ENCODE measurements at places on chromosomes 2 and 18.

- DNase-seq, result no peak
Observed at GRCh38 chr2:127072396-127072795, 34.6 kb downstream of the BIN1 start.

- DNase-seq, result no peak
Observed at GRCh38 chr18:53935399-53935798, 289.1 kb downstream of the MBD2 start.

DNA sequence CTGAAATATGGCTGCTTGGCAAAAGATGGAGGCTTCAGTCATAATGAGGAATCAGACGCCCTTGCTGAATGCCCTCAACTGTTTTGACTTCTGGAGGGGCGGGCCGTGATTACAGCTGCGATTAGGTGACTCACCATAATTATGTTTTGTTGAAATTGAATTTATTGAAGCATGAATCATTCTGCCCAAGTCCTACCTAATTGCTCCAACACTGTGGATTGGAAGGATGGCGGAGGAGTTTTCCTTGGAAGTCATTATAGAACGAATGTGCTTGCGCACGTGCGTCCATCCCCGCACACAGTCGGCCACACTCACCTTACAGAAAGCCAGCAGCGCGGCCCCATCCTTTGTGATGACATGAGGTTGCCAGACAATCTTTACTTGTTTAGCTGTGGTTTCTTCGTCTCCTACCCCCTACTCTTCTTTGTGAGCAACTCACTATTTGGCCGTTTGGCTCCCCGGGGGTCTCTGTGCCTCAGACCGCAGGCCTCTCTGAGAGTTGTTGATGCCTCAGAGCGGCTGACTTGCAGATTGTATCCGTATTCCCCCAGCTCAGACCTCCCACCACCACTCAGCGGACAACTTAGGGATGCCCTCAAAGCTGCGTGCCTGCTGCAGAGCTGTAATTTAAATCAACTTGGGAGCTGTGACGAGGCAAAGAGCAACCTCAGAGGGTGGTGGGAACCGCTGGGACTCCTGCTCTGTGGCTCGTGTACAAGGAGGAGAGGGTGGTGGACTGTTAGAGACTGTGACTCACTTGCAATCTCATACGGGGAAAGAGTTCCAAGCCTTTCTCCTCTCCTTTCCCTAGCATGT is 513.4 kb downstream of the TNS1 start:
- DNase-seq, result no peak

- peak; percentile 33 for DNase-seq
Observed at GRCh38 chr2:102473020-102473419, at the start of gene SLC9A4. TSS of gene SLC9A4 (plus strand) at chr2:102473226. CDS start at chr2:102473760, 534 bp downstream.

DNA sequence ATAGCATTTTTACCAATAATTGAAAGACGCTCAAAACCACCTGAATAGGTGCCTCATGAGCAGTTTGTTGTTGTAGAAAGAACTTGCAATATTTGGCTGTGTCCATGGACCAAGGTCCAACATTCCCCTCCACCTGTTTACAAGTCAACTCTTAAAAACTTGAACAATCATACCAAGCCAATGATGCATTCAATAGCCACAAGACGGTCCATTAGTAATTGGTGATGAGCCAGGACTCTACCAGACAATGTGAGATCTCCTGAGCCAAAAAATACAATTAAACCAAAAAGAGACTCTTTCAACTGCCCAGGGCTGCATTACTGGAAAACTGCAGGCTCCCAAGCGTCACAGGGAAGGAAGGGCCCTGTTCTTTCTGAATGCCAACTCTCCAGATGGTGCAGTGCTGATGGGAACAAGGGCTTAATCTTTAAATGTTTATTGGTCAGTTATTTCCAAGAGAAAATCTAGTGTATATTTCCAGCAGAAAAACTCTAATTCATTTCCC is 118.8 kb upstream of the EPB41L3 start:
- DNase-seq, result no peak

- no peak for DNase-seq
Observed at GRCh38 chr2:98761909-98762308, 31.0 kb upstream of the MGAT4A start.

Measured in tibial artery (tissue), 4 donors.